GM04504 (cell line): ENCODE measurements at places on chromosomes 5 and 9.

- no peak for DNase-seq
These were observed 155.8 kb downstream of the FRMD3 start for GRCh38 chr9:83382421-83382820.

DNA sequence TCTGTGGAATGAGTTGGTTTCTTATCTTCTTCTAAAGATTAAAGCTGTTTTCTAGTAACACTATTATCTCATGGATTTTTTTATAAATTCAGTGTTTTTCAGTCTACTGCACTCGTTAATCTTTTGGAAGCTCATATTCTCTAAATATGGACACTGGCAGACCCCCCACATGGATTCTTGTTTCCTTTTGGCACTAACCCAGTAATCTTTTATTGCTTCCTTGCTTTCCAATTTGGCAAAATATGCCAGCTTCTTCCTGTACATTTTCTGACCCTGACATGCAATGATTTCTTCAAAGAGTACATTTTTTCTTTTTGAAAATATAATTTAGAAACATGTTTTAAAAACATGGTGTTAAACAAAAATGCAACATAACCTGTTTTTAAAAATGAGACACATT lies 474.2 kb upstream of the FTMT start:
- DNase-seq, result no peak

DNA sequence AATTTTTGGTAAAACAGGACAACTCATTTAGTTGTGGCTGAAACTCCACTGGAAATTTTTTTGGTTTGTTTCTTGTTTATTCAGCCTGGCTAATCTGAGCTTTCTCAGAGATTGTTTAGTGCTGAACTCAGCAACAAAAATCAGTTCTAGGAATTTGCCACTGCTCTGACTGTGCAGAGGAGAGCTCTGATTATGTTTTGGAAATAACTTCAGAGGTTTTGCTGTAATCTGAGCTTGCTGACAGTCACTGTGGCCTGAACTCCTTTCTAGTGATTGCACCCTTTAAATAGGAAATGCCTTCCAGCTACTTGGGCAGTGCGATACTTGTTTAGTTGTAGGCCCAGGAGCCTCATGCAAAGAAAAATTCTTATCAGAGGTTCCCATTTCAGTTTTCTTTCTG lies 60.2 kb downstream of the OSTF1 start:
- peak; percentile 59 for DNase-seq

DNA sequence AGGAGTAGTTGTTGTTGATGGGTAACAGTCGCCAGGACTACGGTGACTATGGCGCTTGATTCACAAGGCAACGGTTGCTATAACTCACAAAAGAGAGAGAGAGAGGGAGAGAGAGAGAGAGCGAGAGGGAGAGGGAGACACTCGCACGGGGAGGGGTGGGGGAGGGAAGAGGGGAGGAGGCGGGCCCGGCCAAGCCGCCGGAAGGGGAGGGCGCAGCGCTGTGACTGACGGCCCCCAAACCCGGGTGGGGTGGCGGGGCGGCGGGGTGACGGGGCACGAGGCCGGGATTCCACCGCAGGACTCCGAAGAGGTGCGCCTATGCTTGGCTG lies at the start of gene RFX3:
Gene RFX3, minus strand, starts transcription at position 166 of the 329 bp plus-strand sequence. CDS start 130,413 bp downstream, outside the sequence.
- DNase-seq, result peak; percentile 96

DNA sequence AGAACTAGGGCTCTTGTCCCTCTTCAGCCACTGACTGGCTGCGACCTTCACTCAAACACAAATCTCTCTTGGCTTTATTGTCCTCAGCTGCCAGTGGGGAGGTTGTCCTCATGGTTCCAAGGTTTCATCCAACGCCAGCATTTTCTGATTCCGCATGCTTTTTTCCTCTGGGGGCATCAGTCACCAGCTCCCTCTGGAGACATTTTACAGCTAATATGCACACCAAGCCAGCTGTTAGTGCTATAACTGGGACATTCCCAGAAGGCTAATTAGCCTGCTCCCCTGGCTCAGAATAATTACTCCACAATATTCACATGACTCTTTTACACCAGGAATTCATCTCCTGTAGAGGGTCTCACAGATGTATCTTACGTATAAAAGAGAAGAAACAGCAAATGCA lies 193.6 kb upstream of the ANKRD55 start:
- no peak for DNase-seq

DNA sequence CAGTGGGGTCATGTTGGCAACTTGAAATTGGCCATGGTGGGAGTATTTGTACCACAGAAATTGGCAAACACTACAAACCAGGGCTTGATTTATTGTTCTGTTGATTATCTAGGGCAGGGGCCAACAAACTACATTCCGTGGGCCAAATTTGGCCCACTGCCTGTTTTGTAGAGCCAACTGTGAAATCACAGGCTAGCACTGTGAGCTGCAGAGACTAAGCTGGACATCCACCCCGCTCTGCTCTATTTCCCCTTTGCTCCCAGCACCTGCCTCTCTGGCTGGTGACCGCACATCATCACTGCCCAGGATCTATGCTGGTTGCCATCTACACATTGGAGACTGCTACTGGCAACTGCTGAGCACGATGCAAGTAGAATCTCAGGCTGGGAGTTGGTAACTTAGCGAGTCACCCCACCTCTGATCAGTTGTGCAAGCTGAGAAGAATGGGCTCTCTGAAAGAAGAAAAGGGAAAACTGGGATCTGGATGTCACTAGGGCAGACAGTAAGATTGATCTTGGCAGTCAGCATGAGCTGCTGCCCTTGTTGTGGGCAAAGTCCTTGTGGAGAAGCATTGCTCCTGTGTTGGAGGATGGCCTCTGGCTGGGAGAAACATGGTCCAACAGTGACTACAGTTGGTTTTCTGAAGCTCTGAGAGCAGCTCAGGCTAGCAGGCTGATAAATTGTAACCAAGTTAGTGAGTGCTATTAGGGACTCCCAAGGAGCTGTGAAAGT lies 144.7 kb upstream of the RAD23B start:
- no peak for DNase-seq

- no peak for DNase-seq
These were observed 207.6 kb downstream of the CETN3 start for GRCh38 chr5:90201923-90202322.

GRCh38 chr5:54453046-54453445 lies 2.5 kb upstream of the HSPB3 start:
- DNase-seq, result no peak

GRCh38 chr5:8176101-8176693 lies 307.2 kb downstream of the MTRR start:
- no peak for DNase-seq

GRCh38 chr5:176731506-176732160 lies 78.7 kb upstream of the UNC5A start:
- DNase-seq, result no peak

DNA sequence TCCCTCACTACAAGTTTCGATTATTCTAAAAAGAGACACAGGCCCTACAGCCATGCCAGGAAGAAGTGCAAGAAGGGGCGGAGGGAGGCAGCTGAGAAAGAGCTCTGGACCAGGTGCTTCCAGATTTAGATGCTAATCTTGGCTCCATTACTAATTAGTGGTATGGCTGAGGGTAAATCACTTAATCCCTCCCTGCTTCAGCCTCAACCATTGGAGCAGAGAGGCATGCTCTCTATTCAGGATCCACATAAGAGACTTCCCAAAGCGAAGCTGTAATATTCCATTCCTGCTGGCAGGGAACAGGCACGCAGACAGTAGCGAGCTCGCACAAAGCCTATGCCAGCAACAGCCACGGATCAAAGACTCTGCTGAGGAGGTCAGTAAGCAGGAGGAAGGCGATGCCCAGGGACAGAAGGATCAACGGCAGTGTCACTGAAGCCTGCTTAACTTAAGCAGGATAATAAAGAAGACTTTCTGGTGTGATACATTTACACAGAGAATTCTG lies 24.2 kb downstream of the LIFR start:
- DNase-seq, result no peak

- DNase-seq, result no peak
These were observed 261.7 kb downstream of the ISL1 start for GRCh38 chr5:51644976-51645375.

DNA sequence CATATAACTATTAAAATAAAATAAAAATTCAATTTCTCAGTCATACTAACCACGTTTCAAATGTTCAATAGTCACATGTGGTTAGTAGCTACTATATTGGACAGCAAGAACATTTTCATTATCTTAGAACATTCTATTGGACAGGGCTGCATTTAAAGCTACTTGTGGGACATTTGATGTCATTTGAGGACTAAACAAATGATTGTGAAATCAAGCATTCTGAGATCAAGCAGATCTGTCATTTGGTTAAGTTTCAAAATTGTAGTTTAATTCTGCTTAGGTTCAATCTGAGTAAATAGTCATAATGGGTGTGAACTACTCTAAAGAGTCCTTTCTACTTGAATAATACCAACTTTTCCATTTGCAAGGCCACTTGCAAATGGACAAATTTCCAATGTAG lies 226.9 kb upstream of the C9orf72 start:
- no peak for DNase-seq

DNA sequence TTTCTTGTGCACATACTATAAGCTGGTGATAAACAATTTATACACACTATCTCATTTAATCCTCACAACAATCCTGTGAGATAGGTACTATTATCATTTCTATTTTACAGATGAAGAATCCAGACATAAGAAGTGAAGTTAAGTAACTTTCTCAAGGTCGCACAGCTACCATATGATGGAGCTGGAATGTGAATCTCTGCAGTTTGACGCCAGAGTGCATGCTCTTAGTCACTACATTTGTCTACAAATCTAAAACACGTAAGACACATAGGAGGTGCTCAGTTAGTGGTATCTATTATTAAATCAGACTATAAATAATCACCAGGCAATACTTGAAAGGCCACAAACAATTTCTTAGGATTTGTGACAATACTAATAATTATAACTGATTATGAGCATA lies 45.0 kb upstream of the CDKN2B start:
- no peak for DNase-seq

DNA sequence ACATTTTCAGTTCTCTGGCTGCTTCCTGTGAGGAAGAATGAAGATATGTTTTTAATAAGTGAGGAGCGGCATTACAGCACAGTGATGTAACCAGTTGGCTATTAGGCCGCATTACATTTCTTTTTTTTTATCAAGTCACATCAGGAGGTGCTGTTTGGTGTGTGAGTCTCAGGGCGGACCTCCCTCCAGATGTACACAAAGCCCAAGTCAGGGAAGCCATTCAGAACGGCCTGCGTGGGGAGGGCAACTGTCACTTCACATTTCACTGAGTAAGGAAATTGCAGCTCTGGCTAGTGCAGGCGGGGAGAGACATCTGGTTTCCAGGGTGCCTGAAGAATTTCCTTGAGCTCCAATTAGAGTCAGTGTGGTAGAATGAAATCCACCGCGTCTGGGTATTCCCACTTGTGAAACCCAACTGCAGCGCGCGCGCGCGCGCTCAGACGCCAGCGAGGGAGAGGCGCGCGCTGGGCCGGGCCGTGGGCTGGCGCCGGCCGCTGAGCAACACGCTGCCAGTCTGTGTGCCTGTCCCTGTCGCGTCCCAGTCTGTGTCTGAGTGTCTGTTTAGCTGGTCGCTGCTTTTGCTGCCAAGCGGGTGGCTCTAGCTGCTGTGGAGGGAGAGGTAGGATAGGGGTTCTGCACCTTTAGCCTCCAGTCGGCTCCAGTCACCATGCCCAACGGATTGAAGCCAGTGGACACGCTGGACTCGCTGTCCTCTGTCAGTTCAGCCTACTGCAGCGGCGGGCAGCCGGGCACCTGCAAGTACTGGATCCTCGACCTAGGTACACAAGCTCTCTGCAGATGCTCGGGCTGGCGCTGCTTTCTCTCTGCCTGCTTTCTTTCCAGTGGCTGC lies 140.8 kb upstream of the OTULINL start:
- DNase-seq, result peak; percentile 97

DNA sequence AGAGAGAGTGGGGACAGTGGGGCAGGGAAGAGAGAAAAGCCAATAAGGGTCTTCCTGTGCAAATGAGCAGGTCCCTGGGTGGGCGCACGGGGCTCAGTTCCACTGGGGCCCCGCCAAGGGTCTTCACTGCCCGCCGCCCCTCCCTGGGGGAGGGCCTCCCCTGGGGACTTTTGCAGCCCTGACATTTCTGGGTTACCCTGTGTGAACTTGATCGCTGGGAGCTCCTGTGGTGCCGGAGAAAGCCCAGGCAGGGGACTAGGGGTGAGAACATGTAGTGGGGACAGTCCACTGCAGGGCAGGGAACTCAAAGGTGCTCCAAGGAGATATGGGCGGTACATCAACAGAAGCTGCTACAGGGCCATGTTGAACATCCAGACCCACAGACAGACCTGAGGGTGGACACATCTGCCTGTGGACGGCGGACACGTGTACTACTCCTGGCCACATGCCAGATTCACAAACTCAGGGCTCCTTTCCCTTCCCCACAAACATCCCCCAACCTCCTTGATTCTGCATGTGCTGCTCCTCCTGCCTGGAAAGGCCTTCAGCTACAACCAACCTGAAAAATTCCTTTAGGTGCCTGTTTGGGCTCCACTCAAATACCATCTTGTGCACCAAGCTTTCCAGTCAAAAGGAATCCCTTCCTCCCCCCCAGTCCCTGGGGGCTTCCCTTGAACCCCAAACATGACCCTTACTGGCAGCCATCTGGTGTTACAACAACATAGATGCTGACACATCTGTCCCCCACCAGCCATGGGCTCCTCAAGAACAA lies 43.0 kb upstream of the NEK6 start:
- no peak for DNase-seq

GRCh38 chr9:38091310-38092199 lies 22.5 kb upstream of the SHB start:
- no peak for DNase-seq

DNA sequence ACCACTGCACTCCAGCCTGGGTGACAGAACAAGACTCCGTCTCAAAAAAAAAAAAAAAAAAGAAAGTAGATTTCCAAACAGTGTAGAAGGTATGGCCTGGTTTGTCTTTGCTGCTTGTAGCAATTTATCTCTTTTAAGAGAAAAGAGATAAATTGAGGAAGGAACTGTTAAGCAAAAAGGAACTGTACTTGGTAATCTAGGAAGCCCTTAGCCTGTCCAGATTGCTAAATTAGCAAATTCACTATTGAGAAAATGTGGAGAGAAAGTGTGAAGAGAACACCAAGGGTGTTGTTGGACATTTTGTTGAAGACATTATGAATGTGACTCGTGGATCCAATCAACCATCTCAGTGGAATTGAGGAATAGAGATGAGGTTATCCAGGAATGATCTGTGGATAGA lies 13.0 kb upstream of the SUSD3 start:
- DNase-seq, result no peak

DNA sequence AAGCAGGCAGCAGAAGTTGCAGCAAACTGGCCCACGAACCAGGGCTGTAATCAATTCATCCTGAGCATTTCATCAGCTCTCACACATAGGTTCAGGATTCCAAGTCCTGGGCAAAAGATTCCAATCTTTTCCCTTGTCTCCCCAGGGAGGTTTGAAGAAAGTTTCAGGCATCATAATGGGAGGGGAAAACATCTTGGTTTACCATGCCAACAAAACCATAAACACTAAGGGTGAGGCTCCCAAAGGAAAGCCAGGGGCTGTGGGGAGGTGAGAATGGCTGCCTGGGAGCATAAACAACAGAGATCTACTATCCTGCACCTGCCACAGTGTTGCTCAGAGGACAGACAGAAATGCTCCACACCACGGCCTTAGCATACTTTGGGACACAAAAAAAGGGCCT lies 94.6 kb downstream of the SH3TC2 start:
- no peak for DNase-seq
